MCF 10A (cell line): ENCODE measurements at places on chromosomes 5 and 9. TPM values are rescaled to one million over a fixed set of nuclear protein-coding genes. Genes with fewer than 3 reads are reported as not detected.

ANKRD31 gene
- 0.28 and 0.56 TPM in 2 replicates for total RNA-seq

POU5F2 gene
- total RNA-seq: 0.72 and 0.76 TPM in 2 replicates

PWWP2A gene
- total RNA-seq: 20.6 and 21.3 TPM in 2 replicates

CDH12 gene
- total RNA-seq: not detected in 2 replicates

PRRX2 gene
- total RNA-seq: not detected in 2 replicates

DNA sequence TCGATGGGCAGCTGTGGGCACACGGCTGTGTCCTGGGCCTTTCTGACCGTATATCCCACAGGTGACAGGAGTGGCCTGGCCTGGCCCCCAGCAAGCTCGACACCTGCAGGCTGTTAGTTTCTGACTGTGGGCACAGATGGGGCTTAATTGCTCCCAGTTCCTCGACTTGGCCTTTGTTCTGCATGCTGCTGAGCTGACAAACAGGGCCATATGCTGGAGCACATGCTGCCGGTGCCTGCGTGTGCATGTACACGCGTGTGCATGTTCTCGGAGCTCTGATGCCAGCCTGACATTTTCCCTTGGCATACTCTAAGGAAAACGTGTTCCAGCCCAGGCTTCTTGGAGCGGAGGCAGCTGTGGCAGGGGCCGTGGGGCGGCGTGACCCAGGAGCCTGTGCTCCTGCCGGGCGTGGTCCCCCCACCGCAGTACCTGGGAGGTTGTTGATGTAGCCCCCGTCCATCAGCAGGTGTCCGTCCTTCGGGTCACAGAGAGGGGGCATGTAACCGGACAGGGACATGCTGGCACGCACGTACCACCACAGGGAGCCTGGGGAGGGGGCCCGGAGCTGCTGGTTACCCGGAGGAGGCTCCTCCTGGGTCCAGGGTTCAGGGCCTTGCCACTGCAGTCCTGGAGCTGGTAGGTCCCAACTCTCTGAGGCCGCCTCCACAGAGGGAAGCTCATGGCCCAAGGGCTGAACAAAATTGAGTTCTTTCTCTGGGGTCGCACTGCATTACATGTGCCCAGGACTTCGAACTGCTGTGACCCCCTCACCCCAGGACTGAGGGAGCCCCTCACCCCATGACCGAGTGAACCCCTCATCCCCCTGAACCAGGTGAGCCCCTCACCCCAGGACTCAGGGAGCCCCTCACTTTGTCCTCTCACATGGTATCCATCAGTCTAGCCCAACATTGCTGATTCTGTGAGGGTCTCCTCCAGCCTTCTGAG is 4.1 kb upstream of the NSMF start:
- no peaks in the 10 kb centered on the region for H3K4me1 ChIP-seq
- H3K27me3 ChIP-seq: peaks cover 12% of the 10 kb centered on the region
- no peak overlapping the region for H3K4me3 ChIP-seq
- no peak for DNase-seq

GRCh38 chr5:138927979-138928378 is 52.8 kb upstream of the LRRTM2 start:
- no peaks in the 10 kb centered on the region for H3K27me3 ChIP-seq
- DNase-seq: no peak
- no peak overlapping the region for H3K4me3 ChIP-seq
- no peak overlapping the region for H3K27ac ChIP-seq
- H3K4me1 ChIP-seq: no peaks in the 10 kb centered on the region

DNA sequence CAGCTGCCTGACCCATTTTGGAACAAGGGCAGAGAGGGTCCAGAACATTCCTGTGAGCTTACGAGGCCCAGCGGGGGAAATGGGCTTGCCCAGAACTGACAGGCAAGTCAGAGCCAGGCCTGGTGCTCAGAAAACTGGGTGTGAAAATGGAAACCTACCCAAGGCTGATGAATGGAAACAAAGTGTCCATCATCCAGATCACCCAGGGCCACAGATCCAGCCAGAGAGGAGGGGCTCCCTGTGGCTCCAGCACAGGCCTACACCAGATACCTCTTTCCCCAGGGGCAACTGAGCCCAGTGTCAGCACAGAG is 3.1 kb downstream of the CLTB start:
- H3K4me1 ChIP-seq: peaks cover 66% of the 10 kb centered on the region
- no peaks in the 10 kb centered on the region for H3K27me3 ChIP-seq
- H3K27ac ChIP-seq: peak overlapping the region; percentile 73
- peaks cover 36% of the 10 kb centered on the region for H3K36me3 ChIP-seq

- H3K27me3 ChIP-seq: no peaks in the 10 kb centered on the region
- DNase-seq: no peak
- H3K36me3 ChIP-seq: no peaks in the 10 kb centered on the region
- H3K4me3 ChIP-seq: no peak overlapping the region
- no peak overlapping the region for H3K27ac ChIP-seq
Observed at GRCh38 chr5:124001036-124001615, 489.1 kb downstream of the CSNK1G3 start.

- H3K27me3 ChIP-seq: no peaks in the 10 kb centered on the region
- peak; percentile 81 for DNase-seq
- H3K4me1 ChIP-seq: no peaks in the 10 kb centered on the region
Observed at GRCh38 chr5:38556599-38557307, at the start of gene LIFR. Gene LIFR, minus strand, starts transcription at chr5:38556646. Its CDS starts 25,999 bp downstream, at chr5:38530647.

DNA sequence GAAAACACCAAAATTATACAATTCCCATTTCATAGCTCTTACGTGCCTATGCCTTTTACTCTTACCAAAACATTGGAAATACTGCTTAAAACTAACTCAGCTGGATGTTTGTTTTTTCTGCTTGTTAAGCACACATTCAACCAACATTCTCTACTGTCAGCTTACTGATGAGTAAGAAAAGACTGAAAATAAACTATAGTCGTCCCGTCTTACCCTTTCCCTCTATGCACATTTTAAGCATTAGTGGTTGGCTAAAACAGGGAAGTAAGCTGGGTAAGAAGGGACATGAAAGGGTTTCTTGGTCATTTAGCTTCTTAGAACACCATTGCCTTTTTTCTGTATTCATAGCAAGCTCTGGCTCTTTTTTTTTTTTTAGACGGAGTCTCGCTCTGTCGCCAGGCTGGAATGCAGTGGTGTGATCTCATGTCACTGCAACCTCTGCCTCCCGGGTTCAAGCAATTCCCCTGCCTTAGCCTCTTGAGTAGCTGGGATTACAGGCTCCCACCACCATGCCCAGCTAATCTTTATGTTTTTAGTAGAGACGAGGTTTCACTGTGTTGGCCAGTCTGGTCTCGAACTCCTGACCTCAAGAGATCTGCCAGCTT is 232.1 kb upstream of the PCSK5 start:
- H3K36me3 ChIP-seq: no peaks in the 10 kb centered on the region
- DNase-seq: no peak
- no peak overlapping the region for H3K27ac ChIP-seq
- no peaks in the 10 kb centered on the region for H3K4me1 ChIP-seq
- H3K4me3 ChIP-seq: no peak overlapping the region

DNA sequence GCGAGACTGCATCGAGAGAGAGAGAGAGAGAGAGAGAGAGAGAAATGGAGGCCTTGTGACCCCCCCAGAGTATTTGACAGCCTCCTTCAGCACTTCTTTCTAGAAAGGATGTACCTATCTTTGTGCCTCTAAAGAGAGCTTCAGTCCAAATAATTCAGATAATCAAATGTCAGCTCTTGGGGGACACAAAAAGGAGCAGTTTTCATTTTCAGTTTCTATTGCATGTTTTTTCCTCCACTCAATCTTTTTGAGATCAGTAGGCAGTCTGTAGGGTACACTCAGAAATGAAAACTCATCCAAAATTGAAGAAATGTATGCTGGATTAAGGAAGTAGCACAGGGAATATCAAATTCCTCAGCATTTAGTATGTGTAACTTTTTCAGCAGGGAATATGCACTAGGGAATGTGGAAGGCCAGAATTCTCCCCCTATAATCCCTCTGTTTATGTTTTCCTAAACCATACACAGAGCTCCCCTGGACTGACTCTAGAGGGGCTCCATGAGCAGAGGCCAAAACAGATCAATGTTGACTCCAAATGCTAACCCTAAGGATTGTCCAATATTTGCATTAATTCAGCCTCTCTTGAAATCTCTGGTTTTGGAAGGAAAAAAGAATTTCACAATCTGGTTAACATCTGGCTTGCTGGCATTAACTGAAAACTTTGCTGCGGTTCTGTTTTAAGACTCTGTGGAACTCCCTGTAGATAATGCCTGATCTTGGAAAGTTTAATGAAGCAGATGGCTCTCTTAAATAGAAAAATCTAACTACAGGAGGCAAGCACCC is 250.1 kb downstream of the CEMIP2 start:
- no peaks in the 10 kb centered on the region for H3K36me3 ChIP-seq
- H3K27ac ChIP-seq: no peak overlapping the region
- DNase-seq: no peak
- no peaks in the 10 kb centered on the region for H3K27me3 ChIP-seq

DNA sequence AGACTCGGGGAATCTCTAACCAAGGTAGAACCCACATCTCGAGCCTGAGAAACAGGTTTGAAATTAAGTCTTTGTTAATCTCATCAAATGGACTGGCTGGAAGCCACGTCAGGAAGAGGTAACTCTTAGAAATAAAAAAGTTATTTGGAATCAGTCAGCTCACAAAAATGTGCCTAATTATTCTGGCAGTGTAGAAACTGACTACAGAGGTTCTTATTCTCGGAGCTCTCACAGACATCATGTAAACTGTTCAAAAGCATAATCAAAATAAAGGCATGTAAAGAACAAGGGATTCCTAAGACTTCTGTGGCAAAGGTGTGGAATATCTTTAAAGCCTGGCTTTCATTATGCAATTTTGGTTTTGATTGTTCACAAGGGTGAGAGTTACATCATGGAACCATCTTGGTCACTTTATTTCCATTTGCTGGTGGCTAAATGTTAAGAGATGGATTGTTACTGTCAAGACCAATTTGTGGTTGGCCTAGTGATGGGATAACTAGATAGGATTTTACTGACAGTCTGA is 85.1 kb downstream of the OTULIN start:
- no peak overlapping the region for H3K4me3 ChIP-seq
- H3K4me1 ChIP-seq: no peaks in the 10 kb centered on the region
- no peaks in the 10 kb centered on the region for H3K27me3 ChIP-seq
- no peak for DNase-seq
- no peak overlapping the region for H3K27ac ChIP-seq

DNA sequence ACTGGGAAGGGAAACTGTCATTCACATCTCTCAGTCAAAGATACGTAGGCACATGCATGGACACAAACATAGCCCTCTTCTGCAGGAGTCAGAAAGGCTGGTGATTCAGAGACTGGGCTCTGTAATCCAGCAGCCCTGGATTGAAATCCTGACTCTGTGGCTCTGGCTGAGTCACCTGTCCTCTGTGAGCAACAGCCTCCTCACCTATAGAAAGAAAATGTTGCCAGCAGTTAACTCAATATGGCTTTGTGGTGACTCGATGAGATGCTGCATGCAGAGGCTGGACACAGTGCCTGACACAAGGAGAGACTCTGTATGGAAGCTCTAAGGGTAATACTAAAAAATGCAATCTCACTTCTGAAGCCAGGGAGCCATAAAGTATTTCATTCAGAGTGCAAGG is 23.9 kb upstream of the CDKN2AIPNL start:
- no peaks in the 10 kb centered on the region for H3K36me3 ChIP-seq
- no peaks in the 10 kb centered on the region for H3K27me3 ChIP-seq
- H3K4me3 ChIP-seq: peak overlapping the region; percentile 63
- DNase-seq: peak; percentile 90

DNA sequence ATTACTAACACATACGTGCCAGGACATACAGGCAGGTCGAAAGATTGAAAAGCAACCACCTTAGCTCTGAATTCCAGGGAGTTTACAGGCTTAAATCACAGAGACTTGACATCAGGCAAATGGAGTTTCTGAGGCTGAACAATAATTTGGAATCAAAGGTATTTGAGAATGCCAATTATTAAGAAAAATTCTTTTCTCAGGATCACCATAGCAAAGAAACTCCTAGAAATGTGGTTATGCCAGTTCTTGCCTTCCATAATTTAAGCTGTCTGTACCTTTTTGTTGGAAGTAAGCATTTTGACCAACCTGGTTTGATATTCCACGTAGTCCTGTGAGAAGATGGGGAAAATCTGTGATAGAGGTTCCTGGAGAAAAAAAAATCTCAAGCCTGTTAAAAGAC is 312.4 kb upstream of the SMARCA2 start:
- DNase-seq: no peak
- no peaks in the 10 kb centered on the region for H3K36me3 ChIP-seq

- H3K4me3 ChIP-seq: no peak overlapping the region
- no peaks in the 10 kb centered on the region for H3K27me3 ChIP-seq
- H3K27ac ChIP-seq: no peak overlapping the region
- peak; percentile 25 for DNase-seq
- H3K36me3 ChIP-seq: no peaks in the 10 kb centered on the region
Observed at GRCh38 chr5:133895979-133896845, 72.2 kb downstream of the C5orf15 start.

DNA sequence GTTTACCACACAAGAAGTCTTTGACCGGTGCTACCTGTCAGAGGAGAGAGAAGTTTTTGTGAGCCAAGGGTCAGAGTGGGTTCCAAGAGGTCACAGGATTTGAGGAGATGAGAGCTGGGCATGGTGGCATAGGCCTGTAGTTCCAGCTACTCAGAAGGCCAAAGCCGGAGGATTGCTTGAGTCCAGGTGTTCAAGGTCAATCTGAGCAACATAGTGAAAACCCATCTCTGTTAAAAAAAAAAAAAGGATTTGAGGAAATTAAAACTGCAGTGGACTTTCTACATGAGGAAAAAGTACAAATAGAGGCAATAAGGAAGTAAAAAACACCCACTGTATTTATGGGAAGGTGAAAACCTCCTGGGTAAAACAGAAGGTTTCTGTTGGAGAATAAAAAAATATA is 63.8 kb downstream of the PHAX start:
- no peak for DNase-seq
- no peaks in the 10 kb centered on the region for H3K4me1 ChIP-seq
- H3K27me3 ChIP-seq: no peaks in the 10 kb centered on the region
- no peak overlapping the region for H3K4me3 ChIP-seq
- H3K36me3 ChIP-seq: no peaks in the 10 kb centered on the region
- H3K27ac ChIP-seq: no peak overlapping the region

DNA sequence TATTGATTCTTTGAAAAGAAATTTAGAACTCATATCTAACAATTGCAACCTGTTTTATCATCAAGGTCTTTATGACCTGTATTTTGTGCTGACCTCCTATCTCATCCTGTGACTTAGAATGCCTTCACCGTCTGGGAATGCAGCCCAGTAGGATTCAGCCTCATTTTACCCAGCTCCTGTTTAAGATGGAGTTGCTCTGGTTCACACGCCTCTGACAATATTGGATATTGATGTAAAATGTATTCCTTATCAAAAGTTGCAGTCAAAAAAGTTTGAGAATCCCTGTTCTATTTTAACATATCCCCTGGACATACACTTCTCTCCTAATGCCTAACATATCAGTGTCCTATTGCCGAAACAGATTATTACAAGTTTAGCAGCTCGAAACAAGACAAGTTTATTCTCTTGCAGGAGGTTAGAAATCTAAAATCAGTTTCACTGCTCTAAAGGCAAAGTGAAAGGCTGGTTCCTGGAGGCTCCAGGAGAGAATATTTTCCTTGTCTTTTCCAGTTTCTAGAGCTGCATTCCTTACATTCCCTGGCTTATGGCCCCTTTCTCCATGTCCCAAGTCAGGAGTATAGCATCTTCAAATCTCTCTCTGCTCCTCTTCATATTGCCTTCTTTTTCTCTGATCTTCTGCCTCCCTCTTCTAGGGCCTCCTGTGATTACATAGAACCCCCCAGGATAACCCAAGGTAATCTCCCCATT is 31.5 kb upstream of the LVRN start:
- H3K4me1 ChIP-seq: peaks cover 9% of the 10 kb centered on the region
- no peaks in the 10 kb centered on the region for H3K36me3 ChIP-seq
- no peaks in the 10 kb centered on the region for H3K27me3 ChIP-seq
- no peak for DNase-seq
- no peak overlapping the region for H3K4me3 ChIP-seq
- H3K27ac ChIP-seq: no peak overlapping the region
